ENCODE measurements at places on chromosomes 2 and 18.

GRCh38 chr18:76433788-76434187 is 61.3 kb downstream of the ZNF516 start:
- no peak for DNase-seq

DNA sequence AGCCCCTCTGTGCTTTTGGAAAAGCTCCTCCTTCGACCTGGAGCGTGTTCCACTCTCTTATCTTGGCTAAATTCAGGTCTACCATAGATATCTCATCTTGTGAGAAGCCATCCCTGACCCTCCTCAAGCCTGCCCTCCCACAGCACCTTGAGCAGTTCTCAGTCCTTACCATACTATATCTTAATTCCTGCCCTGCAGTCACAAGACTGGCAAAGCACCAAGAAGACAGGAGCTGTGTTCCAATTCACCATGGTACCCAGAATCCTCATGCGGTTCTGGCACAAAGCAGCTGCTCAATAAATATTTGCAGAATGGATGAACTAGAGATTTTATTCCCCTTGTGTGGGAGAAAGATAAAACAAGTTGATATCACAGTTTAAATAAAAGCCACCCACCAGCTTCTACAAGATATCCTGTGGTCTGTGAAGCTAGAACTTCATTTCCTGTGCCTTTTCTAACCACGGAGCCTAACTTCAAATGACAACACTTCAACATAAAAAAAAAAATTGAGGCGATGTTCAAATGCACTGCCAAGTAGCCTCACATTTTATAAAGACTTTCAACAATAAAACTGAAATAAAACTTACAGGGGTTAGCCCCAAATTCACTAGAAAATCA is 19.5 kb downstream of the MARCHF4 start:
- DNase-seq: no peak

GRCh38 chr2:234741976-234742375 is 209.8 kb upstream of the SH3BP4 start:
- DNase-seq: no peak

DNA sequence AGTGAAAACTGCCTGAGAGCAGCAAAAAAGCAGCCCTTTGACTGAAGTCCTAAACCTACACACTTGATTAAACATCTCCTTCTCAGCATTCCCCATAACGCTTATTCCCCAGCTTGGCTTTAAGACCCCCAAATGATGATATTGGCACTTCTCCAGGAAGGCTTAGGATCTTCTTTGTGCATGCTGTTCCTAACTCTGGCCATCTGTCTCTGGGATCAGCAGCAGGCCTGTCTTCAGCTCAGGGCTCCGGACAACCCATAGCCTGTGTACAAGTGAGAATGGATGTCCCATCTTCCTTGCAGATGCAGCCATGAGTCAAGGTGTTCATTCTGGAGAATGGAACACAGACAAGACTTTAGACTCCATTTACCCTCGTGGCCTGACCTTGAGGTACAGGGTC is 81.6 kb upstream of the TMEM17 start:
- no peak for DNase-seq

DNA sequence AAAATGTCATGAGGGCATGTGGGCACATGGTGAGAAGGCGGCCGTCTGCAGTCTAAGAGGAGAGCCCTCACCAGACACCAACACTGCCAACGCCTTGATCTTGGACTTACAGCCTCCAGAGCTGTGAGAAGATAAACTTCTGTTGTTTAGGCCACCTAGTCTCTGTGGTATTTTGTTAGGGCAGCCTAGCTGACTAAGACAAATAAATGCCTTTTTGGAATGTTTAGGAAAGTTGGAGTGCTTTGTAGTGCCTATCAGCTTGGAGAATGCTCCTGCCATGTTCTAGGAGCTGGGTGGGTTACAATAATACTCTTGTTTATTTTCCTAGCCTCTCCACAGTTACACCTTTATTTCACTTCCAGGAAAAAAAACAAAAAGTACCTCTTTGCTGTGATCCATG is 92.0 kb downstream of the SPP2 start:
- DNase-seq: no peak

DNA sequence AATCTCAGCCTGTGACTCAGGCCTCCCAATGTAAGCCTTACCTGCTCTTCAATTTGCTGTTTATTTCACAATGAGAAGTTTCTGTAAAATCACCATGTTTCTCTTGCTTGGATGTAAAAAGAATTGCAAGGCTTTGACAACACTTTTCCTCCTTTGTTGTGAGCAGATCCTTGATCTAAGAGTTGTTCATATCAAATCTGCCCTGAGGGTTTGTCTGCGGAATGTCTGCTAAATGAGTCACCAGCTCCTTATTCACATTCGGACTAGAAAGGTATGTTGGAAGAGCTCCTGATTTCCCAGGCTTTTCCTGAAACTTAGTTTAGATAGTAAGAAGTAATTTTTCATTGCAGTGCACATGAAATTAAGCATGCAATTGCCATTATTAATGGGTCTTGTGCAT is 268.2 kb upstream of the TCF4 start:
- DNase-seq: no peak

DNA sequence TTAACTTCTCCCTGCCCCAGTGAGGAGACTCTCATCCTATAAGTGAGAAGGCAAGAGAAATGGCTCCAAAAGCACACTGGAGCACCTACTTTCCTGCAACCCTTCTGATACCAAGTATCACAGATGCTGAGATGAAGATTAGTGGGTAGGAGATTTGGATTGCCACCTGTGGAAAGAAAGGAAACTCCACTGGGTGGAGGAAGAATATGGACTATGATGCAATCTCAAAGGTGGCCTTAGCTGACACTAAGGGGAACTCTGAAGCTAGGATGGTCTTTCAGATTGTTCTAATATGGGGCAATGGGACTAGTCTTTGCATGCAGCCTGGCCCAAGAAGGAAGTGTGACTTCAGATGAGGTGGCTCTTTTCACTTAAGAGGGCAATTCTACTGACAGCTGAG is 21.6 kb downstream of the PRKRA start:
- DNase-seq: no peak

DNA sequence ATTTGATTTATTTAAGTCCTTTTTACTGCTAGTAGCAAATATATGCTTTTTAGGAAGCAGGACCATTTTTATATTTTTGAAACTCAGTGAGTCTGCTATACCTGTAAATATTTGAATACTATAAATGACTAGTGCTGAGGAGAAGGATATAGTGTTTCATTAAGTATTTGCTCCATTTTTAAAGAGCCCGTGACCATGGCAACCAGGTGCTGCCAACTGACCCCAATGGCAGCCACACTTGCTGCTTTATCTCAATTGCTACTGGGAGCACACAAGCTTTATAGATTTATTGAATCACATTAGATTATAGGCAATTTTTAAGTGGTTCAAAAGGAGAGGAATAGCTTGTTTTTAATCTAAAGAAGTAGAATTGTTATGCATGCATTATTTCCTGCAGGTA is 142.0 kb downstream of the SCG2 start:
- DNase-seq: no peak

Data from cortex of kidney (tissue), 1 donor.